ENCODE measurements at places on chromosomes 1 and 21. TPM values are rescaled to one million over a fixed set of nuclear protein-coding genes. Genes with fewer than 3 reads are reported as not detected.

DNA sequence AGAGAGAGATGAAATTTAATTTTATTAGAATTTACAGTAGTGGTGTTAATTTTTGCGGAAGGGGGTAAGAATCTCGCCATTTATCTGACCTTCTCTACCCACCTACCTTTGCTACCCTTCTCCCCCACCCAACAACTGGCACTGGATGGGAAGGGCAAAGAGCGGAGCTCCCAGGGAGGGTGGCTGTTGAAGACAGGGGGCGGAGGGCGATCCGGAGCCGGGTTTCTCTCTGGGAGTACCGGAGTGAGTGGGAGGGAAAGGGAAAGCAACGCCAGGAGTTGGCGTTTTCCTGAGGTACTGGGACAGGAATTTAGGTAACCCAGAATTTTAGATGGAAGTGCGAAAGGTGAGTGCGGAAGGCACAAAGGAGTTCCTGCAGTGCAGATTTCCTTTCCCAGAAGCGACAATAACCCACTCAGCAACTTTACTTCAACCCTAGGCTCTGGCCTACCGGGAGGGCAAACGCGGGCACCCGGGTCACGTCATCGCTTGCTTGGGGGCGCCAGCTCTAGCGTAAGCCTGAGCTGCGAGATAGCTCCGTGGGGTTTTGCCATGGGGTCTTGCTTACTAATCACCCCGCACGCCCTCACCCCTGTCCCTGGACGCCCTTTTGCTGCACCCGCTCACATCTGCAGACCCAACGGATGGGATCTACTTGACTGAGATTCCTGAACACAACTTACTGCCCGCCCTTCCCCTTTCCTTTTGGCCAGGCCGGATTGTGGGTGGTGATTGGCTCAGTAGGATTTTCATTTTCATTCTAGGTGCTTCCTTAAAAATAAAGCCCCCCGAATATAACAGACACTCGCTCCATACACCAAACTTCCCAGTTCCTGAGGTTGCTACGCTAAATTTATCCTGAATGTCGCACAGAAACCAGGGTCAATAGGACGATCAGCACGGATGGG lies 413.0 kb upstream of the ESRRG start:
- DNase-seq, result no peak

- no peak for DNase-seq
These were observed 207.4 kb upstream of the CHRM3 start for GRCh38 chr1:239178961-239179360.

Gene RAP1GAP
- 0.15 TPM for total RNA-seq

Gene KCNQ4
- total RNA-seq, result 0.49 TPM

Gene ACTL8
- 0.12 TPM for total RNA-seq

DNA sequence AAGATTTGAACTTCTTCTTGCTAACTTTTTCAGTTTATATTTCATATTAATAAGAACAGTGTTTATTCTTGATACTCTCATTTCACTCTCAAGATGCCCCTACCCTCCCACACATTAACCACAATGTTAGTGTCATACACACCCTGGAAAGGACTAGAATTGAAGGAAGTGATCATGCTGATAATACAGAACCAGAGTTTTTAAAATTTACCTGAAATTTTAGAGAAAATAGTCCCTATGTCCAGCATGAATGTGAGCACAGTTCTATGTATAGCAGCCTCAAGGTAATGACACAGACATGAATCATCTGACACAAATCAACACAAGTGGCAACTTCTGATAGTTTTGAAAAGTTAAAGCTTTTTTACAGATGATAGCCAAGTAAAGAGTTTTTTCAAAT lies 26.0 kb downstream of the RGS1 start:
- no peak for DNase-seq

Gene BGLAP
- total RNA-seq, result 3.4 TPM

Gene CA6
- 0.22 TPM for total RNA-seq

DNA sequence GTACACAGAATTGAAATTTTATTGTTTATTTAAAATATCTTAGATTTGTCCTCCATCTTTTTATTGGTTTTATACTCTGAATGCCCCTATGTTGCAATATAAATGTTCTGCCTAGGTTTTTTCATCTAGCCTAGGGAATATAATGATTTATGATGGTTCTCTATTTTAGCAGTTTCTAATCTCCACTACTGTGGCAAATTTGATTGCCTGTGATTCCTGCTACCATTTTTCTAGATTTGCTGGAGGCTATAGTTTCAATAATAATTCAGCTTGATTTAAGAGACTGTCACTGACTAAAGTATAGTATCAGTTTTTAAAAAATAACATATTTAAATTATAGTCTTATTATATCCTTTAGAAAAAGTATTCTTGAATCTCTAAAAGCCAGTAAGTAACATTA lies 90.5 kb downstream of the USP25 start:
- DNase-seq, result no peak

DNA sequence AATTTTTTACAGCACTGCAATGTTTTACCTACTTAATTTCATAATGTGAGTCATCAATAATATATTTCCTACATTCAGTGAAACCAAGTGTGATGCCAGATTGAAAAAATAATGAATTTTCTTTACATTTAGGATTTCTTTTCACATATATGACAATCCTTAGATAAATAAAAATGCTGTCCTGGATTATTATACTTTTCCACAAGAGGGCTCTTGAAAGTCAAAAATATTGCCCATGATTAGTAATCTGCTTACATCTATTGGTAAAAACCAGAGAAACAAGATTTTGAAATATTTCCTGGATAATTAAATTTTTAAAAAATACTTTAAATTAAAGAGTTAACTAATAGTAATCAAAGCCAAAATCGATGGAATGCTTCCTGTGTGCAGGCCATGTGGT lies 86.8 kb upstream of the PLPPR4 start:
- DNase-seq, result no peak

Gene PRMT6
- total RNA-seq, result 6.7 TPM

GRCh38 chr1:52657702-52658101 lies 24.7 kb downstream of the SHISAL2A start:
- DNase-seq, result no peak

DNA sequence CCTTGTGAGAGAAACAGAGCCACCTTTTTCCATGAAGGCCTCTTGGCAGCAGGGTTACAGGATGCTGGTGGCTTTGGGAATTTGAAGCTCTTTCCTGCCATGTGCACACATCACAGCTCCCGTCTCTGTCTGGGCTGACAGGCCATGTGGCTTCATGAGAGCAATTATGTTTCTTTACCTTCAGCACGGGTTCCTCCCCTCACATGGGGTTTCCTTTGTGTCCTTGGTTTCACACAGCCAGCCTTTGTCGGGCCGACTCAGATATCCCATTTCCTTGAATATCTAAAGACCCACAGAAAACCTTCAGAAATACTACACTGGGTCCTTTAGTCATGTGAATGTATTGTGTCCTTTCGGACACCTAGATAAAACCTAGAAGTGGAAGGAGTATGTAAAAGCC lies 7.1 kb downstream of the CLIC6 start:
- no peak for DNase-seq
